ENCODE measurements at places on chromosomes 2 and 18.

- DNase-seq = no peak
Measured at GRCh38 chr2:16190446-16191270, 250.3 kb downstream of the MYCN start.

- DNase-seq = no peak
Measured at GRCh38 chr2:20351555-20352229, 1.0 kb upstream of the PUM2 start.

- DNase-seq = no peak
Measured at GRCh38 chr2:18959952-18960717, 370.8 kb upstream of the NT5C1B start.

- DNase-seq = no peak
Measured at GRCh38 chr2:120385355-120386127, 39.6 kb downstream of the INHBB start.

GRCh38 chr2:214481204-214481603, 70.3 kb downstream of the VWC2L start:
- no peak for DNase-seq

- DNase-seq = no peak
Measured at GRCh38 chr18:36023336-36023735, 44.0 kb downstream of the RPRD1A start.

- DNase-seq = no peak
Measured at GRCh38 chr18:46310258-46310657, 206.1 kb downstream of the HAUS1 start.

GRCh38 chr18:24491927-24492834, 31.7 kb downstream of the HRH4 start:
- DNase-seq = no peak

DNA sequence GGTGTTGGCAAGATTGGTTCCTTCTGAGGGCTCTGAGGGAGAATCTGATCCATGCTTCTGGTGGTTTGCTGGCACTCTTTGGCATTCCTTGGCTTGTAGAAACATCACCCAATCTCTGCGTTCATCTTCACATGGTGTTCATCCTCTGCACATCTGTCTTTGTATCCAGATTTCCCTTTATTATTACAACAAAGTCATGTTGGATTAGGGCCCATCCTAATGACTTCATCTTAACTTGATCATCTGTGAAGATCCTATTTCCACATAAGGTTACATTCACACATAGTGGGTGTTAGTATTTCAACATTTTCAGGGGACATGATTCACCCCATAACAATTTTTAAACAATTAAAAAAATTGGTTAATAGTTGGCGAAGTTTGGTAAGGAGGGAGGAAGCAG, 177.4 kb upstream of the CWC22 start:
- DNase-seq = no peak

GRCh38 chr2:212034841-212035585, 503.6 kb downstream of the ERBB4 start:
- DNase-seq = no peak

GRCh38 chr2:98935111-98935770, 784 bp downstream of the CRACDL start:
- no peak for DNase-seq

DNA sequence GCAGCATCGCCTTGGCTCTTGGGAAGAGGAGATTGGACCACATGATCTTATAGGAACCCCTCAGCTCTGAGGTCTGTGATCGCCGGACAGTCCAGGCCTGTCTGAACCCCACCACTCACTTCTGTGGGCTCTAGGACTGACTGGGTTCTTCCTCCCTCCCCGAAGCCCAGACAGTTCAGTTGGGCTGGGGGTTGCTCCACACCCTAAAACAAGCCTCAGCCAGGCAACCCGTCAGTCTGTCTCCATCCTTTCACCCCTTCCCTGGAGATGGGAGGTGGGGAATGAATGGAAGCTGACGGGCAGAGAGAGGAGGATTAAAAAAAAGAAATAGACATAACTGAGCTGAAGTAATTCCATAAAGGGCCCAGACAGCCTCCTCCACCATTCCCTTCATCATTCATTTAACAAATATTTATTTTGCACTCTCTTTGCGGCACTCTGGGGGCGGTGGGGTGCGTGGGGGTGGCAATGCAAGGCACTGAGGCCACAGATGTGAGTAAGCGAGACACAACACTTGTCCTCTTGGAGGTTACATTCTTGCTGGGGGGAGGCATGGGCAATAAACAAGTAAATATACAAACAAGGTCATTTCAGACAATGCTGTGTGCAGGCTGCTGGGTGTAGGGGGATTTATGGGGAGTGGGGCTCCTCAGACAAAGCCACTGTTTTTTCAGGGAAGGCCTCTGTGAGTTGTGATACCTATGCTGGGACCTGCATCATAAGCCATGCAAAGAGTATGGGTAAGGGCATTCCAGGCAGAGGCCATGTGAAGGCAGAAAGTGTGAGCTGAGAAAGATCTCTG, 12.9 kb downstream of the WNT10A start:
- no peak for DNase-seq

DNA sequence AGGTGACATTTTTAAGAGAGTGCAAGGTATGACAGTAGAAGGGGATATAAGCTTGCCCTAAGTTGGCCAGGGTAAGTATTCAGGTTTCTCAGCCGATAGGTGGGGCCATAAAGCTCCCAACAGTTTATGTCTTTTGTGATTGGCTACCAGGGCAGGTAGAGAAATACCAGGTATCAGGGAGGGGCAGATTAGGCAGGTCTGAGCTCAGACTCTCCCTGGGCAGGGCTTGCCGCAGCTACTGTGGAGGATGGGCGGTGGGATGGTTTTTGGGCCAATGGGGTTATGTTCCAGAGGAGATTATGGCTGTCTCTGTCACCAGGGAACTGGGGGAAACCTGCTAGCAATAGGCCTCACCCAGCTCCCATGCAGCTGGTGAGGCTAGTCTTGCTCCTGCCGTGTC, 211.6 kb downstream of the PTH2R start:
- DNase-seq = no peak

- DNase-seq = no peak
Measured at GRCh38 chr2:47779426-47779790, 3.5 kb upstream of the MSH6 start.

DNA sequence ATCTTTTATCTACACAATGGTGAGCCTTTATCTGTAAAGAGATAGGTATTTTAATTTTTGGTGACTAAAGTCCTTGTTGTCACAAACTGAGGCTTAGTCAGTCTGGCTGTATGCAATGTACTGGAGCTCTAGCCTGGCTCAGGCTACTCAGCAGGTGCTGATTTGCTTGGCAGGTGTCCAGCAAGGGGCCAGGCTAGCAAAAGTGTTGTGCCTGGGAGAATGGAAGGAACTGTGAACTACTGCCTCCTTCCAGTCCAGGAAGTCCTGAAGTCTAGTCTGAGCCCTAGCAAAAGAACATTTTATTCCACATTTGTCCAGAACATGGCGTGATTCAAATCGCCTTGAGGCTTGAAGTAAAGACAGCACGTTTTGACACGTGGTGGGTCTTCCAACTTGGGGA, 260.5 kb downstream of the CCDC85A start:
- no peak for DNase-seq

DNA sequence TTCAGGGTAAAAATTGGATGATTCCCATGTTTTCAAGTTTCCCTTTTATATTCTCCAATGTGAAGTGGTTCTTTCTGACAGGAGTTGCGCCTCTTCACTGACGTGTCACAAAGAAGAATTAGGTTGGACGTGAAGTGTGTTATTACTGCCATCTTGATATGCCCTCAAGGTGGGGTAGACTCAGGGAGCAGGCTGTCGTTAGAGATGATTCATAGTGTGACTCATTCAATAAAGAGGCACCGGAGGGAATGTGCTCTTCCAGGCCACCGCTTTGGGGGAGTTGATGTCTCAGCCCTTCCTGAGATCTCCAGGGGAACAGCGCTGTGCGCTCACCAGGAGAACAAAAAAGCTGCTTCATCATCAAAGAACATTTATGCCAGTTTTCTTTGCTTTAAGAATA, 3.6 kb upstream of the DGKD start:
- DNase-seq = no peak

DNA sequence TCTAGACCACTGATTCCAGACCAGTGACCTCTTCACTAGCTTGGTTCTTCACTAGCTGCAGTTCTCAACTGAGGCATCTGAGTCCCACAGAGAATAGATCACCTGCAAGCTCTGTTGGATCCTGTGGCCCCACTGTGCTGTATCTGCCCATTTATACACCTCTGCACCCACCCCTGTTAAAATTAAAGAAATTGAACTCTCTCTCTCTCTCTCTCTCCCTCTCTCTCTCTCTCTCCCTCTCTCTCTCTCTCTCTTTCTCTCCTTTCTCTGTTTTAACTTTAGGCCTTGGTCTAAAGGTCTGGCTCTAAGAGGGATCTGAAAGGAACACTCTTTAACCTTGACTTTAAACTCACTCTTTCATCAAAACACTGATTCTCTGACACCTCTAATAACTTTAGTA, 150.5 kb downstream of the ZEB2 start:
- DNase-seq = no peak

- DNase-seq = no peak
Measured at GRCh38 chr2:128783896-128784295, 465.2 kb upstream of the HS6ST1 start.

DNA sequence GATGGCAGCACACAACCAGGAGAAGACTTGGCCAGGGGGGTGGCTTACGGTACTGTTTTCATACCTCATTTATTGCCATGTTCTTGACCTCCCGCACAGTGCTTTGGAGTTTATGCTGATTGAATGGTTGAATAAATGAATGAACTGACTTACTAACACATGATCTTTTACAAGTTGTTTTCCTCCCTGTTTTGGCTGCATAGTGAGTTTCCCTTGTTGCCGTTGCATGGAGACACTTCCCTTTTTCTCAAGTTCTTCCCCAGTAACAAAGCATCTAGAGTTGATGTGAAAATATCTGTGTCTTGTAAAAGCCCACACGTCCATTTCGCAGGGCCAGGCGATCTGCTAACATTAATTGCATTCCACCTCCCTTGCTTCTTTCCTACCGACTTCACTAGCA, 35.7 kb upstream of the RAB1A start:
- DNase-seq = no peak

DNA sequence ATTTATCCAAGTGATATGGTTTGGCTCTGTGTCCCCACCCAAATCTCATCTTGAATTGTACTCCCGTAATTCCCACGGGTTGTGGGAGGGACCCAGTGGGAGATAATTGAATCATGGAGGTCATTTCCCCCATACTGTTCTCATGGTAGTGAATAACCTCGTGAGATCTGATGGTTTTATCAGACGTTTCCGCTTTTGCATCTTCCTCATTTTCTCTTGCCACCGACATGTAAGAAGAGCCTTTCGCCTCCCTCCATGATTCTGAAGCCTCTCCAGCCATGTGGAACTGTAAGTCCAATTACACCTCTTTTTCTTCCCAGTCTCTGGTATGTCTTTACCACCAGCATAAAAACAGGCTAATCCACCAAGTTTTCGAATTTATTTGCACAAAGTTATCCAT, 20.3 kb upstream of the CHST10 start:
- DNase-seq = no peak

- no peak for DNase-seq
Measured at GRCh38 chr2:45218297-45218696, 209.0 kb upstream of the SIX2 start.

GRCh38 chr18:45166836-45167551, 448.3 kb upstream of the SLC14A2 start:
- no peak for DNase-seq

DNA sequence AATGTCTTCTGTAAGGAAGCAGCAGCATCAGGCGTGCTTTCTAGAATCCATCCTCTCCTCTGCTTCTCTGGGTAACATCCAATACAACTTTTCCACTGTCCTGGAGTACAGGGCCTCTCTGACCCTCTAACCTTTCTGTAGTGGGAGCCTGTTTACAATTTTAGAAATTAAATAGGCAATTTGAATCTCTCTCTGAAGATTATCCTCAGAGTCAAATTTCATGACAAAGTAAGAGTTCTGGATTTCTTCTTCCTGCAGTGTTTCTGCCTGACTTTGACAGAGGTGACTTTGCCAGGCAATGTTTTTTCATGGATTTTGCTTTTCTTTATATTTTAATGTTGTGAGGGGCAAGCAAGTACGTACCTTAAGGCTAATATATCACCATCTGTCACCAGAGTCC, 558.4 kb downstream of the PARD3B start:
- DNase-seq = no peak

DNA sequence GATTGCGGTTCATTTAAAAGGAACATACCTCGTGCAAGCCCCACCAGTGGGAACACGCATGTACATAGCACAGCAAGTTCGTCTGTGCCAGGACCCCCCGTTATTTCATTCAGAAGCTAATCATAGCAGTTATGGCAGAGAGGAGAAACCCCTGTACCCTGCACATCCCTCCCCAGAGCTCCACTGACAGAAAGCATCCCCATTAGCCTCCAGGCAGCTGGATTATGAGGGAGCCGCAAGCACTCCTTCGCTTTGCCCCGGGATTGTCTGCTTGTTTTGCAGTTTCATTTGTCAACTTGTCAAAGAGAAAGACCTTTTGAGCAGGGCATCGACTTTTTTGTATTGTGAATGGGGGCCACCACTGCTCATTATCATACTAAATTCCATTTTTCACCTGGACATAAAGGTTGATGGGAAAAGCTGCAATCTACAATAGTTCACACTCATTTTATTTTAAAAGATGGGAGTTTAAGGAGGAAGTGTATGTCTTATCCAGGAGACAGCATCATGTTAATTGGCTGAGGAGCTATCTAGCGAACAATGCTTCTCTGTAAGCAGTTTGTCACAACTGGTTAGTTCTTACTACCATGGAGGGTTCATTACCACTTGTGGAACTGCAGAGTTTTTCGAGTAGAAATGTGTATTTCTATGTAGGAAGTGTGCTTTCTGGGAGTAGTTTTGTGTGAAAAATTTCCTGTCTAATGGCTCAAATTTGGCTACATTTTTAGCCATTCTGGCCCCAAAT, 255.3 kb downstream of the THSD7B start:
- DNase-seq = no peak

DNA sequence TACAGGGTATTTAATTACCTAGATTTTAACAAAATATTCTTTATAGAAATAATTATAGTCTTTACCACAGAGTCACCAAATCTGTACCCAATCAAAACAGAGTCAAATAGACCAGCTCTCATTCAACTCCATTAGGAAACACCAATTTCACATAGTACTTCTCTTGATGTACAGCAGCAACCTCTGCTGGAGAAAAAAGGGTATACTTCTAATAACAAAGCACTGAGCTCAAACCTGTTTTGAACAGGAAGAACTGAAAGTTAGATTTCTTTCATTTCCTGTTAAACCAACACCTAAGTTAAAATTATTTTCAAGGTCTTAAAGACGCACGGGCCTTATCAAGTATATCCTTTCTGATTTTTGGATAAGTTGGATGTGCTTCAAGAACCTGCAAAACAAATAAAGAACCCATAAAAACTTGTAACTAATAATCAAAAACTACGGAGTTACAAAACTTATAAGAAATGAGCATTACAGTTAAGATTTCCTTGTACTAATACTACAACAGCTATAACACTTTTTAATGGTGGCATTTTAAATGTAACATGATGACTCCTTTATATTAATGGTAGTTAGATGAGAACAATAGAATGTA, 79.0 kb downstream of the TTC21B start:
- no peak for DNase-seq

- no peak for DNase-seq
Measured at GRCh38 chr2:106208399-106208798, 14.3 kb upstream of the UXS1 start.

DNA sequence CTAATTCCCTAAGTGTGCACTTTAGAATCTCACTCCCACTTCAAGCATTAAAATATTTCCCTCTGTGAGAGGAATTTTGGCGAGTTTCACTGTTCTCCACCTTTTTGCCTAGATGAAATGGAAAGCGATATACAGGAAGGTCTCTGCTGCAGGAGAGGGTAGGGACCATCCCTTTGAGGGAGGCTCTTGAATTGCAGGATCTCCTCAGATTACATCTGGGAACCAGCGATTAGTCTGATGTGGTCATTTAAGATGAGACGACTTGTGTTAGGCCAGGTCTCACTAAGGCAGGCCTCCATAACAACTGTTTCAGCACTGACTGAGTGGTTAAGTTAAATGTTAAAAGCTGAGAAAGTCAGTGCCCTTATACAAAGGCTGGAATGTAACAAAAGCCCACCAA, 74.6 kb downstream of the ARL6IP6 start:
- no peak for DNase-seq

All from activated T-cell treated with anti-CD3 and anti-CD28 coated beads for 48 hours (primary cell).